H54 (cell line): ENCODE measurements at places on chromosomes 2 and 18.

DNA sequence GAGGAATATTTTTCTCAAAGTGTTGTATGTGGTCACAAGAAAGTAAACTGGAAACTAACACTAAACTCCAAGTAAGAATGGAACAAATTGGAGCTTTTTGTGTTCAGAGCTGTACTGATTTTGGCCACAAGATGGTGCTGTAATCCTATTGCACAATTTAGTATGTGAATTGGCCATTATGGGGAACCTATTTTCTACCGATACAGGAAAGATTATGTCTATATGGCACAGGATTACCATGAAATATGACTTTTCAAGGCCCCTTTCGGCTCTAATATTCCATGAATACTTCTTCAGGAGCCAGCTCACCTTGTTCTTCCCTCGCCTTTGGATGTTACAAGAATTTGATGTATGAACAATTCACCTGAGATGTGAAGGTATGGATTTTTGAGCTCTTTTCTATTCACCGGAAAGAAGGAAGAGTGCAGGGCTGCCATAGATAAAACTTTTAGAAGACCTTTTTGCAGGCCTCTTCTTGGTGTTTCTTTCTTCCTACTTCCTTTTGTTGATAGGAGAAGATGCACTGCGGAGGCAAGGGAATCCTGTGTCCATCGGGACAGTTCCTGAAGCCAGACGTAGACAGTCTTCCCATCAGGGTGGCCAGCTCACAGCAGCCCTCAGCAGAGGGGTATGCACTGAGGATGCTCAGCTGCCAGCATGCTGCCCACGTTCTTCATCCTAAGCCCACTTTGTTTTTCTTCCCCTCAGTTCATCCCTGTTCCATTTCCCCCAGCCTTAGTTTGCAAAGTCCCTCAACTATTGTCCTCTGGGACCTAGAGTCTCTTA is 13.3 kb downstream of the MRPL44 start:
- no peak for DNase-seq

- DNase-seq = no peak
Observed at GRCh38 chr2:105737980-105738657, 6.6 kb upstream of the NCK2 start.

GRCh38 chr2:56009758-56010458 is 86.3 kb upstream of the EFEMP1 start:
- DNase-seq = no peak

GRCh38 chr2:160336635-160337034 is 136.6 kb upstream of the ITGB6 start:
- DNase-seq = no peak

DNA sequence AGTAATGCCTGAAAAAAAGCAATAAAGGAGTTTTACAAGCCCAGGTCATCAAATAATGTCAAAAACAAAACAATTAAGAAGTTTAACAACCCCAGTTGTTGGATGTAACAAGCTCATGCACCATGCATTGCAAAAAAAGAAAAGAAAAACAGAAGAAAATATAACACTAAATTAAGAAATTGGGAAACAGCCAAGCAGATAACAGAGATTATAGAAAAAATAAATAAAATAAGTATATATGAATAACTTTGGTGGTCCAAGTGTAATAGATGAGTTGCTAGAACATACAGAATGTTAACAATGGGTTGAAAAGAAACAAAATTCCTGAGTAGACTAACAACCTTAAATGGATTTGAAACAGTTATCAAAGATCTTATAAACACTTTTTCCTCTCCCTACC is 573.1 kb upstream of the SOX11 start:
- no peak for DNase-seq

DNA sequence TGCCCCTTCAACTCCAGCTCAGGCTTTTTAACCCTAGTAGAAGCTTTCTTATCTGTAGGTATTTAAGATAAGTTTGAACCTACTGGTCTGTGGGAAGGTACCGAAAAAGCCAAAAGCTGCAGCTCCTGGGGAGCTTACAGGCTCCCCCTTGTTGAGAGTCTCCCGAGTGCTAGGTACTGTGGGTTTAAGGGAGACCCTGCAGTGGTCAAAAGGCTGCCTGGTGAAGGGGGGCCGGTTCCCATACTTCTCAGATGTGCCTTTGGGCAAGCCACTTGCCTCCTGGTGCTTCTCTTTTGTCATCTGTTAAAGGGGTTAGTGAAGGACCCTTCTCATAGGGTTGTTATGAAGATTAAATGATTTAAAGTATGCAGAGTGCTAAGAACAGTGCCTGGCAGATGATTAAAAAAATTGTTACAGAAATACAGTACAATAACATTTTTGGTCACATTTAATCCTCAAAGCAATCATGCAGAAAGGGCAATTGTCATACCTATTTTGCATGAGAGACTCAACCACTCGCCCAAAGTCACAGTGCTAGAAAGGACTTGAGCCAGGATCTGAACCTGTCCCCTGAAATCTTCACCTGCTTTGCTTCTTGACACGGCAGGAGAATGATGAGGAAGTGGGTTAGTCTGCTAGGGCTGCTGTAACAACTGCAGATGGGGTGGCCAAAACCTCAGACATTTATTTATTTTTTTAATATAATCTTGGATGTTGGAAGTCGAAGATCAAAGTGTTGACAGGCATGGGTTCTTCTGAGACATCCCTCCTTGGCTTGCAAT is 62.5 kb downstream of the NEDD4L start:
- no peak for DNase-seq

DNA sequence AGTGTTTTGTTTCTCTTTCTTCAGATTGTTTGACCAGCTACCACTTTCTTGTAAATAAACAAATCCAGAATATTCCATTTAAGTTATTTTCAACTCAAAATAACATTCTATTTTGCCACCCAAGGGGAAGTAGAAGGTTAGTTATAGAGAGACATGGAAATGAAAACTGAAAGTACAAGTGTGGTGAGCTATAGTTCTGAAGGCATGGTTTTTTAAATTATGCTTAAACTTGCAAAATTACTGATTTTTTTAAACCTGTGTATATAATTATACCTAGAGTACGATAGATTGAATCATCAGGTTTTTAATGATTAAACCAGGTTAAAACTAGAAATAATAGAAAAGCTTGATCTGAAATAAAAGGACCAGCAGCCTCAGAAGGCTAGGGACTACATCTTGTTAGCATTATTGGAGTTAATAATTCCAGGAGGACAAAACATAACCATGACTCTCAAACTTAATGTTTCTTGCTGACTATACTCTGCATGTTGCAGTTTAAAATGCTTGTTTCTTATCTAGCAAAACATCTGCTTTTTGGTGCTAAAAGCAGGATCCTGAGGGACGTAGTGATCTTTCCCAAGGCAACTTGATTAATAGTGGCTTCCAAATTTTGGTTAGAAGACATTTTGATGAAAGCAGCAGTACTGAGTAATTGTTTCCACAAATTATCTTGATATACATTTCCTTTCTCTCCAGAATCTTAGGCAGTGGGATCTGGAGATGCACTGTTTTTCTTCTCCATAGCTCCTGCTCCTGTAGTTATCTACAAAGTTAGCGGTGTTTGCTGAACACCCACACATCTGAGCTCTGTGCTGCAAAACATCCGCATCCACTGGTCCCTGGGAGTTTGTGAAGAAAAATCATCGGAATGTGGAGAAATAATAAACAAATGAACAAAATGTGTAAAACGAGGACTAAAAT is 327.2 kb upstream of the PKDCC start:
- no peak for DNase-seq

DNA sequence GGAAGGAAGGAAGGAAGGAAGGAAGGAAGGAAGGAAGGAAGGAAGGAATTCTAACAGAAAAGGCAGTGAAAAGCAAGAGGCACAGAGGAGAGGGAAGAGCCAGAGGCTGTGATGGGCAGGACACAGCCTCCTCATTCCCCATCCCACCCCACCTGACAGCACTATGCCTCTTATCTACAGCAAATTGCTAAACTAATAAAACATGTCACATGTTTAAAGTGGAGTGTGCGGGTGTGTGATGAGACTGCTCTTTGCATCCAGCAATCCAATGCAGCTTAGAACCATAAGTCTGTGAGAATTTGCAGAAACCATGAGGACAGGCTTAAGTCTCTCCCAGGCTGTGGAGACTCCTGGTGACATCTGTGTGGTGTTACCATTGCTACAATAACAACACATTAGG is 108.4 kb upstream of the ALK start:
- no peak for DNase-seq

GRCh38 chr2:239945751-239946561 is 79.2 kb downstream of the NDUFA10 start:
- DNase-seq = no peak

DNA sequence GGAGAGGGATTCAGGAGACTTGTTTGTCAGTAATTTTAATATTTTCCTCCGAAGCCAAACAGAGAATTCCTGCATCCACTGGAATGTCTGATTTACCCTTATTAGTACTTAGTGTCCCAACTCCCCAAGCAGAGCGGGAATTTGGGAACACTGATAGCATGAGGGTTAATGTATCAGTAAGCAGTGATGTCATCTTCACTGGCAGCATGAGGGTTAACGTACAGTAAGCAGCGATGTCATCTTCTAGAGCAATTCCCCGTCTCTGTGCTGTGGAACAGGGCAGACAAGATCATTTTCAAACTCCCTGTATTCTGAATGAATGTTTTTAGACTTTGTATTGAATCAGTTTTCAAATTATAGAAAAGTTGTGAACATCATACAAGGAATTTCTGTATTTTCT is 228.9 kb downstream of the ZNF407 start:
- no peak for DNase-seq

DNA sequence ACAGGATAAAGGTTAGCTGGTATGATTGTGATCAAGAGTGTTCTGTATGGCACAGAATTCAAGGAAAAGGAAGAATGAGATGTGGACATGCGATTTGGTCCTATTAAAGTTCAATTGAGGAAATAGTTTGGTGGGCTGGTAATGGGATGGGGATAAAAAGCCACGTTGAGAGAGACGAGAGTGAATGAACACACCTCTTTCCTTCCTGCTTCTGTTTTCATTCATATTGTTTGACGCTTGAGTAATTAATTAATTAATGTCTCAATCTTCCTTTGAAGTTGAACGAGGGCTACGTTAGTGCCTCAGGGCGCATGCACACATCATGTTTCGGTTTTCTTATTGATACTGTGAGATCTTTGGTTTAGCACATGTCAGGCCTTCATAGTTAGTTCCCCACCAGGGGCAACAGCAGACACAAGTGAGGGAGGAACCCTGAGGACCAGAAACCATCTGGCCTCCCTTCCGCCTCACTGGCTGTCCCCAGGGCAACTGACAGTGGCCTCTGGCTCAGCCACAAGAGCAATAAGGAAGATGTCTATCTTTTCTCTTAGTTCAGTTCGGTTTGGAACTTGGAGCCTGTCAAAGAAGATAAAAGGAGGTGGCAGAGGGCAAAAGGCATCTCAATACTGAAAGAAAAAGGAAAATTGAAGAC is 116.0 kb downstream of the LIPG start:
- DNase-seq = no peak

- no peak for DNase-seq
Observed at GRCh38 chr2:174327021-174327840, 7.5 kb upstream of the SP9 start.

GRCh38 chr2:186422226-186422625 is 63.8 kb upstream of the ZC3H15 start:
- peak; percentile 37 for DNase-seq
